Suppressor macrophage treated with lipopolysaccharide for 4 hours (primary cell): ENCODE measurements at places on chromosomes 4 and X.

GRCh38 chr4:140153718-140154571 is at the start of gene MAML3:
MAML3 (minus strand) TSS chr4:140154184; CDS start chr4:140153327, 857 bp downstream.
- peak; percentile 94 for DNase-seq

GRCh38 chr4:55074386-55074785 is 51.0 kb downstream of the KDR start:
- DNase-seq, result no peak

DNA sequence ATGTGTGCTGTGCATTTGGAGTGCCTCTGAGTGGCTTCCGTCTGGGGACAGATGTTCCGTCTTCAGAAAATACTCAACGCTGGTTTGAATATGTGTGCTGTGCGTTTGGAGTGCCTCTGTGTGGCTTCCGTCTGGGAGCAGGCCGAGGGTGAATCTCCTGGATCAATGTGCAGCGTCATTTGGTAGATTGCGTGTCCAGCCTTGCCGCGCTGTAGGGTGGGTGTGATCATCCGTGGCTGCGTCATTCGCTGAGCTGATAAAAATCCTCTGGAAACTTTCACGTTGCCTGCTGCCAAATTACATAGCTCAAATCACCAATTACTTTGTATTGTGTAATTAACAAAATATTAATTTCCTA is 12.1 kb downstream of the UVSSA start:
- DNase-seq, result no peak

GRCh38 chrX:78181307-78181706 is 41.9 kb upstream of the TAF9B start:
- no peak for DNase-seq

DNA sequence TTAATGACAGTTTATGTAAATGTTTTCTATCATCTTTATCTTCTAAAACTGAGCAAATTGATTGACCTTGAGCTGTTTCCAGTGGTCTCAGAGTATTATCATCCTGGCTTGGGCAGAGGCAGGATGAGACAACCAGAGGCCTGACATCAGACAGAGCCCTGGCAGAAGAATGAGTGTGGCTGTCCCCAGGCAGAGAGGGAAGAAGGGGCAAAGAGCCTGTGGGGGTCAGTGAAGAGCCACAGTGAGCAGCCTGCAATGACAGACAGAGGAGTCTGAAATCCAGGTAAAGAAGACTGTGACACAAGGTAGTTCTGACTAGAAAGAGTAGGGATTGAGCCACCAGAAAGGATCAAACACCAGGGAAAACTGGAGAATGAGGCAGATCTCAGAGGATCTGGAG is 182.4 kb upstream of the ARSJ start:
- no peak for DNase-seq

GRCh38 chr4:130468340-130468739 is 1372.4 kb downstream of the C4orf33 start:
- no peak for DNase-seq
